ENCODE measurements at places on chromosomes 5 and 9.

- no peak for DNase-seq
Observed at GRCh38 chr9:133436681-133437080, 14.5 kb downstream of the ADAMTS13 start.

DNA sequence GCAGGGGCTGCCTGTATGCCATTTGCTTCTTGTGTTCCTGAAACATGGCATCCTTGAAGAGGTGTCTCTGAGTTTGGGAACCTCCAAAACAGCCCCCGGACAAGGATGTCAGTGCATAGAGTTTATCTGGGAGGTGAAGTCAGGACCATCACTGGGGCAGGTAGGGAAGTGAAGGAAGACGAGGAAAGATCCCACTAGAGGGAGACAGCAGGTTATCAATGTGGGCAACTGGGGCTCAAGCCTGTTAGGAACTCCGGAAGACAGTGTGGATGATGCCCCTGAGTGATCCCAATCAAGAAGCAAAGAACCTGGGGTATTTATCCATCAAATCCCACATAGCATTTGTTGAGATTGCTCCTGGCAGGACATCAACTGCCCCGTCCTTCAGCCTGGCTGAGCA is 233.1 kb downstream of the AGTPBP1 start:
- DNase-seq = no peak

DNA sequence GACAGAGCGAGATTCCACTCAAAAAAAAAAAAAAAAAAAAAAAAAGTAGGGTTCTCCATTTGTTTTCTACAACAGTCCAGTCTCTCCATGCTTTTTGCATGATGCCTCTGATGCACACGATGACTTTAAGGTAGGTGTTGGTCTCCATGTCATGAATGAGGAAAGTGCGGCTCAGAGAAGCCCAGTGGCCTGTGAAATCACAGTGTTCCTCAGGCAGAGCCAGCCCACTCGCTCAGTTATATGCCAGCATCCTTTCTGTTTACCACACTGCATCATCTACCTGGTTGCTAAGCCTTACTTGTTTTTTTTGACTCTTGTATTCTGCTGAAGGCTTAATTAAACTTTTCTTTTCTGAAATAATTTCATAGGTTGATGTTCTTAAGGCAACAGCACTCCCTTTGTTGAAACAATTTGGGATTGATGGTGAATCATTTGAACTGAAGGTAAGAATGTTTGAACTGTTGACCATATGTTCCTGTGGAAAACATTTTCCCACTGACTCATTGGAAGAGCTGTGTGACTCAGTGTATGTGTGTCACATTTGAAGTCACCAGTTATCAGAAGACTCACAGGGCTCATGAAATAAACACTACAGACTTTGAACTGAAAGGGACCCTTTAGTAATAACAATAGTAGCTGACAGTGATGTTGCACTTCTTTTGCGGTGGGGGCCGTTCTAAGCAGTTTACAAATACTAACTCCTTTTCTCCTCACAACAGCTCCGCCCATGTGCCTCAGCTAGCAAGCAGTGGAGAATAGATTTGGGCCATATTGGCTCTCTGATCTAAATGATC is 40.2 kb downstream of the RCL1 start:
- DNase-seq = peak; percentile 80

GRCh38 chr9:113921396-113921925 is 45.4 kb downstream of the ZNF618 start:
- no peak for DNase-seq

DNA sequence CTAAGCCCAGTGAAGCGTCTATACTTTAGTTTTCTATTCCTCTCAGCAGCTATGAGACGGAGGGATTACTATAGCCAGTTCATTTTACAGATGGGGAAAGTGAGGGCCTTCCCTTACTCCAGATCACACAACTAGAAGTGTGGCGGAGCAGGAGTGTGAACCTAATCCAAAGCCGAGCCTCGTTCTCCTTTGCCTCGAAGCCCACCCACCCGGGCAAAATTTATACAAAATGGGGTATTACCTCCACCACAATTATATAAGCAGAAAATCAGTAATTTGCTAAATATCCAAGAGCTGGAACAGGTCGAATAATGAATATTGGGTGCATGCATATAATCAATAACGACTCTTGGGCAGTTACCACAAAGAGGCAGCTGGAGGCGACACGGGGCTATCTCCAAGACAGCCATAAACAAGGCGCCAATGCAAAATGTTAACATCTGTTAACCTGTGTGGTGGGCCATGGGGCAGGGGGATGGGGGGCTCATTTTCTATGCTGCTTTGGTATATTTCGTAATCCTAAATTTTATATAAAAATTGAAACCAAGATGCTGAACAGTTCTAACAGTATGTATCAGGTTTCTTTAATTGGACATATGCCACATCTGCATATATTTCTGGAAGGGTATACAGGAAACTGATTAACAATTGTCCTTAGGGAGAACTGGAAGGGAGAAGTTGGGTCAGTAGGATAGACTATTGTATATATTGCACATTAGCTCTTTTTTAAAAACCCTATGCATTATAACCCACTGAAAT is 1.2 kb upstream of the RNF44 start:
- no peak for DNase-seq

- DNase-seq = no peak
Observed at GRCh38 chr5:24065779-24066178, 558.4 kb downstream of the PRDM9 start.

DNA sequence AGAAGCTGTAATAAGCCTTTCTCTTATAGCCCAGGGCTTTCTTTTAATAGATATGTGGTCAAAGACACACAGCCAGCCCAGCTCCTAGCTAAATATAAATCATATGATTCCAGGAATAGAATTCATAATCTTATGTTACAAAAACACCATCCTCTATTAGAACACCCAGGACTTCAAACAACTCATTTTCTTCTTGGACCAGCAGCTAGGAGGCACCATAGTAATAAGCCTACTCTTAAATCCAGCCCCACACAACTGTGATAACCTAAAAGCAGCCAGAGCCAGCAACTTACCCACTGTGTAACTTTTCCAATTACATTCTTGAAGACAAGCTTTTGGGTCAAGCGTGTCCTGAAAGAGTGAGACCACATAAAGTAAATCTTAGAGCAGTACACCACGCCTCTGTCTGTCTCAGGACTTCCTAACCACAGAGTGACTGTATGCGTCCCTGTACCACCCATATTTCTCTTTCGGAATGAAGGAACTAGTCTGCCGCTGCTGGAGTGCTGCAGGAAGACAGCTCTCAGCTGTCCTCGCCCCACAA is 223.8 kb downstream of the TLE1 start:
- no peak for DNase-seq

- no peak for DNase-seq
Observed at GRCh38 chr9:130933114-130934046, 5.7 kb downstream of the FIBCD1 start.
